Panc1 (cell line): ENCODE measurements at places on chromosomes 3 and 15. TPM values are rescaled to one million over a fixed set of nuclear protein-coding genes. Genes with fewer than 3 reads are reported as not detected.

DNA sequence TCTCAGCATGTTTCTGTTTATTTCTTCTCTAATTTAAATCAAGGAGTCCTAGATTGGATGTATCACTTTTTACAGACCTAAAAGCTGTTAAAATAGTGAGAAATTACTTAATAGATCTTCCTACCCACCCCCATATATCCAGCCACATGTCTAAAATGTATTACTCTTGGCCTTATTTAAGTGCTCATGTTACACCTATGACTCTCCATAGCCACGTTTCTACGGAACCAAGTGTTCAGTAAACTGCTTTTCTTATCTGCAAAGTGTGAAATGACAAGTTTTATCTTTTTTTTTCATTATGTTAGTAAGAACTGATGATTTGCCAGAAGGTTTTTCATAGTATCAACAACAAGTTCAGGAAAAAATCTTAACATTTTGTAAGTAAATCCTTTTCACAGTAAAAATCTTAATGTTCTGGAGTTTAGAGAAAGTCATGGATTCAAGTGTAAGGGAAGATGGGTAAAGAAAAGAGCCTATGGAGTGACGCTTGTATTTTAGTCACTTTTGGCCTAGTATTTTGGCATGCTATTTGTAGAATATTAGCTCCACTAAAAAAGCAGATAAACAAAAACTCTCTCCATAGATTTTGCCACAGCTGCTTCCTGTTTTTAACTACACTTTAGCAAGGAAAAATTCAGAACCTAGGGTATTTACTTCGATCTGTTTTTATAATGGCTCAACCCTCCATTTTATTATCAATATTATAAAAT, 41.2 kb upstream of the IGSF10 start:
- DNase-seq: no peak

DNA sequence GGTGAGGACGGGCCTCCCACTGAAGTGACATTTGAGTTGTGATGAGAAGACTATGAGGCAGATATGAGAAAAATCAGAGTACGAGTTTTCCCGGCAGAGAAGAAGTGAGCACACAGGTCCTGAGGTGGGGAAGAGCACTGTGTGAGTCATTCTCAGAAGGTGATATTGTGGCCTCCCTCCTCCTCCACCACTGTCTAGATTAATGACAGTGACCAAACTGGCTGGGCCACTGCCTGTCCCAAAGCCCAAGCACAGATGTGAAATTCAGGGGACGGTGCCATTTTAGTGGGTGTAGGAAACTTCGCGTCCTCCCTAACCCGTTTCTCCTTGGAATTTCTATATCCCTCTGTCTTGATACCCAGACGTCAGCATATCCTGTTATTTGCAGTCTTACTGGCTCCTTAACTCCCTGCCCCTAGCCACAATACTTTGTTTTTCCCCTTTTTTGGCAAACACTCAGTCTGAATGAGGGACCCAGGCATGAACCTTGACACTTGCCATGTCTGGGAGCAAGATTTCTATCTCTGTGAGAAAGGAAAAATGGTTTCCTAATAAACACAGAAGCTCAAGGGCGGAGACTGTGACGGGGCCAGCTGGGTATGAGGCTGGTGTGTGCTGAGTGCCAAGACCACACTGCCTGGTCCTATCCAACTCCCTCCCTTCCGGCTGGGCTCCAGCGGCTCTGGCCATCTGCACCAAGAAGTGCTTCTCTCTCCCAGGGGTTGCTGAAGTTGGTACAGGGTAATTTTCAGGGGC, 15.2 kb downstream of the PRICKLE2 start:
- no peak for DNase-seq

- DNase-seq: no peak
Observed at GRCh38 chr3:151268267-151269235, 9.8 kb downstream of the P2RY14 start.

DNA sequence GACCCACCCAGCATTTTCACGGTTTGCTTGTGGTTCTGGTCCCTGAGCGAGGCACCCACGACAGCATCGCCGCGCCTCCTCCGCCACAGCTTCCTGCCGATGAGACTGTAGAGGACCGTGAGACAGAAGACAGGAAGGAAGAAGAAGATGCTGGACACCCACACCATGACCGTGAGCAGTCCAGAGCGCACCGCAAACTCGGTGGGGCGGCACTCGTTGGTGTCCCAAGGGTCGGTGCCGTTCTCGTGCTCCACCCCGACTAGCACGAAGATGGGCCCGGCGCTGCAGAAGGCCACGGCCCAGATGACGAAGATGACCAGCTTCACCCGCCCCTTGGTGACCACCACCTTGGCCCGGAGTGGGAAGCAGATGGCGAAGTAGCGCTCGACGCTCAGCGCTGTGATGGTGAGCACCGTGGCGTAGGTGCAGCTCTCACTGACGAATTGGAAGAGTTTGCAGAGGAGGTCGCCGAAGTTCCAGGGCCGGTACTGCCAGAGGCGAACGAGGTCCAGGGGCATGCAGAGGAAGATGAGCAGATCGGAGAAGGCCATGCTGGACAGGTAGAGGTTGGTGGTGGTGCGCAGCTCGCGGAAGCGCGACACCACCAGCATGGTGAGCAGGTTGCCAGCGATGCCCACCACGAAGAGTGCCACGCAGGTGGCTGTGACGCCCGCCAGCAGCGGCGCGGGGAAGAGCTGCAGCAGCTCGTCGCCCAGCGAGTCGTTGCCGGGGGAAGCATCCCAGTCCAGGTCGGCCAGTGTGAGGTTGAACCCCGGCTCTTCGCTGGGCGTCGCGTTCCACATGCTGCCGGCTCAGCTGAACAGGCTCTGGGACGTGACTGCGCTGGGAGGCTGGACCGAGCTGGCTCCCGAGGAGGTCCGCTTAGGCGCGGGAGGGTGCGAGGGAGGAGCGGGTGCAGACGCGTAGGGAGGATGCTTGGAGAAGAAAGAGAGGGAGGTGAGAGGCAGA, at the start of gene GHSR:
Gene GHSR, minus strand, starts transcription at position 846 of the 969 bp plus-strand sequence. Its CDS starts 43 bp downstream, at position 803.
- no peak for DNase-seq

POPDC2 gene
- total RNA-seq: 0.15 TPM

ARPP21 gene
- not detected for total RNA-seq

ISY1 gene
- 45.7 TPM for total RNA-seq

MCTP2 gene
- 0.15 TPM for total RNA-seq
